ENCODE measurements at places on chromosomes 2 and 18.

DNA sequence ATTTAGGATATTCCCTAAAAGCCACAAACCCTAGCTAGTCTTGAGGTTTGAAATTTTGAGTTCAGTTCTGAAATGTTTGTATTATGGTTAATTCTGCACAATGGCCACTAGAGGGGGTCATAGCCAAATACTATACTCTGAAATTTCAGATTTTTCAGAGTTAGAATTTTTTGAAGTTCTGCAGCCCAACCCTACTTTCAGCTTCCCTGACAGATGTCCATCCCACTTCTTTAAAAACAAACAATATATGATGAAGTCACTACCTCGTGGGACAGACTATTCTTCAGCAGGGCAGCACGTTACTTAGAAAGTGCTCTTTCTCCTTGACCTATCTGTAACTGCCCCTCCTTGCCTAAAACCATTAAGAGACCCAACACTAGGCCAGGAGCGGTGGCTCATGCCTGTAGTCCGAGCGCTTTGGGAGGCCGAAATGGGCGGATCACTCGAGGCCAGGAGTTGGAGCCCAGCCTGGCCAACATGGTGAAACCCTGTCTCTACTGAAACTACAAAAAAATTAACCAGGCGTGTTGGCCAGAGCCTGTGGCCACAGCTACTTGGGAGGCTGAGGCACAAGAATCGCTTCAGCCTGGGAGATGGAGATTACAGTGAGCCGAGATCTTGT lies 48.2 kb upstream of the PAPOLG start:
- no peak for DNase-seq

GRCh38 chr2:166464187-166464586 lies 29.9 kb downstream of the SCN7A start:
- DNase-seq = no peak

DNA sequence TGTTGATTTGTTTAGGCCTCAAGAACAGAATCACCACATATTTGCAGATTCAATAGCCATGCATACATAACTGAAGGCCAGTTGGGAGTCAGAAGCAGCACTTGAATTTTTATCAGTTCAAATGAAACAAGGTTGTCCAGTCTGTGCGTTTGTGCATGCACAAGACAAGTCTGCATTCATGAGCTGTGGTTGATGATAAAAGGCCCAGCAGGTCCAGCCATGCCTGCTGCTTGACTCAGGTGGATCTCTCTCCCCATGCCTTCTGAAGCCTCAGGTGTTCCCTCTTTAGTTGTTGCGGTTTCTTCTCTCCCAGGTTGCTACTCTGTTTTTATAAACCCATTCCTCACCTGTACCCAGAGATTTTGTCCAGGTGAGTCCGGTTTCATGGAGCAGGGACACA lies 124.5 kb downstream of the CCDC102B start:
- no peak for DNase-seq

DNA sequence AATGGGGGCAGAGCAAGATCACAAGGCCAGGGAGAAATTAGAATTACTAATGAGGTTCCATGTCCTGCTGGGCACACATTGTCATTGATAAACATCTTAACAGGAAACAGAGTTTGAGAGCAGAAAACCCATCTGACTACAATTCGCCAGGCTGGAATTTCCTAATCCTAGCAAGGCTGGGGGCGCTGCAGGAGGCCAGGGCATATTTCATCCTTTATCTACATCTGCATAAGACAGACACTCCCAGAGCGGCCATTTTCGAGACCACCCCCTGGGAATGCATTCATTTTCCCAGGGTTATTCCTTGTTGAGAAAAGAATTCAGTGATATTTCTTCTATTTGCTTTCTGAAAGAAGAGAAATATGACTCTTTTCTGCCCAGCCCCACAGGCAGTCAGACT lies 152.7 kb downstream of the SUCLG1 start:
- no peak for DNase-seq

DNA sequence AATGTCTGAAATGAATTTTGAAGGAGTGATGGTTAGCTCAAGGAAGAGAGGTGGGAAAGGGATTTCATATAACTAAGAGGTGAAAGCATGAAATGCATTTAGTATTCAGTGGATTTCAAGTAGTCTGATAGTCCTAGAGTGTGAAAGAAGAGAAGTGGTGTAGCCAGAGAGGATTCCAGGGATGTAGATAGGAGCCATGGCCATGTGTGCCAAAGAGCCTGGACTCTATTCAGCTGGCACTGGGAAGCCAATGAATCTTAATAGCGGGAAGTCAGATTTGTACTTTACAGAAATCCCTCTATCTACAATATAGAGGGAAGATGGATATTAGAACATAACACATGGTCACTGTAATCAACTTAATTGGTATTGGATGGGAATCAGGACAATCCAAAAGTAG lies 8.3 kb upstream of the BOLL start:
- DNase-seq = no peak

- DNase-seq = no peak
Observed at GRCh38 chr2:28748941-28749340, 2.7 kb upstream of the PPP1CB start.

GRCh38 chr2:8432706-8433336 lies 249.0 kb upstream of the ID2 start:
- DNase-seq = no peak

DNA sequence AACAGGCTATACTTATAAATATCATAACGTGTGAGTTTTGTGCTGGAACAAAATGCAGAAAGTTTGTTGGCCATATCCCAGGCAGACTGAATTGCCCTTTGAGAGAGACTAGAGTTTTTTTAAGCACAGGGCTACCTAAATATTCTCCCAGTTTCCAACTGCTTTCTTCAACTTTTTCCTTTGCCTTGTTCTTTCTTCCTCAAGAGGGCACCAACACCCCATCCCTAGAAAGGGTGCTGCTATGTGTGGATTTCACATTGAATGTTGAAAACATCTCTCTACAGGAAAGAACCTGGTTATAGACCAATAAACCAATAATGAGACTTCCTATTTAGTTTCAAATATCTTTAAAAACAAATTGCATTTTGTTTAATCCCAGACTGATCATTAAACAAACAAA lies 87.9 kb downstream of the ICOS start:
- DNase-seq = no peak

DNA sequence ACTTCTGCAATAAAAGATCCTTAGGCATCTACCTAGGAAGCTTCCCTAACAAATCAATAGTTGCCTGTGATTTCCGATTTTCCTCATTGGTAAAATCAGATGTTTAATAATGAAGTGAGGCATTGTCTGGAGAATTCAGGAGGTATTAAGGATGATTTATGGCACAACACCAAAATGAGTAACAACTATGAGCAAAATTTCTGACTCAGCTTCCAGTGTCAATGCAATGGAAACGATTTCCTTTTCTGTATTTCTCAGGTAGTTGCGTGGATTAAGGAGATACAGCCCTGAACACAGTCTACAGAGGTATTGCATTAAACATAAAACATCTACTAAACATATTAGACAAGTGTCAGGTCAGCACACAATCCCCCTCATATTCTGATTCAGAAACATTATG lies 99.5 kb downstream of the EPB41L3 start:
- DNase-seq = no peak

Measured in stimulated activated naive CD8-positive, alpha-beta T cell treated with anti-CD3 and anti-CD28 coated beads, Interleukin-15, Interleukin-2, amounts not matched to agents 100 U/mL and 50 U/mL, for 24 hours (primary cell).